ENCODE measurements at places on chromosomes 3 and 15. TPM values are rescaled to one million over a fixed set of nuclear protein-coding genes. Genes with fewer than 3 reads are reported as not detected.

DNA sequence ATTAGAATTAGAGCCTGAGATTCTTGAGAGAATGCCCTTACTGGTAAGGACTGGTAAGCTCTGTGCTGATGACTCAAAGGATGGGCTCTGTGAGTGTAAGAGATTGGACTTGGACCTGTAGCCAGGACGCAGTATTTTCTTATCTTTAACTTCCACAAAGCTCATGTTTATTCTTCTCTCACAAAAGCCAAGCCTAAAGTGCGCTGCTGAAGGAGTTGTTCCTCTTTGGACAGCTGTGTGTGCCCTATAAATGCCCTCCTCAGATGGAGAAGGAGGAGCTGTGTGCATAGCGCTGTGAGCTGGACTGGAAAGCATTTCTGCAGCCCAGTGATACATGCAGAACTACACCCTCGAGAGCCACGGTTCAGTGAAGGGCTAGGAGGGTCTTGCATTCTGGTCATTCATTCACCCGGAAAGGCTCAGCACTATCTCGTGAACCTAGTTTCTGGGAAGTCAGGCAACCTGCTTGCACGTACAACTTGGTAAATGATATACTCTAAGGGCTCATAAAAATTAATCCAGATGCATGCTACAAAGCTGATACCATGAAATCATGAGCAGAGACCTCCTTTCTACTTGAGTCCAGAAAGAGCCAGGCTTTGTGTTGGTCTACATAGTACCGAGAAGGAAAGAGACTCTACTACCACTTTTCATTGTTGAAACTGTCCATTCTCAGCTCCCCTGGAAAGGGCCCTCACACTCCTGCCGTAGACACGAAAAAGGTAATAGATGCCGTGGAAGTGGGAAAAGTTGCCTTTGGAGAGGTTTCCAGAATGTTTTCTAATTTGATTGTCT, 103.0 kb upstream of the TBL1XR1 start:
- H3K4me1 ChIP-seq = peaks cover 6% of the 10 kb centered on the region
- H3K27me3 ChIP-seq = no peaks in the 10 kb centered on the region
- no peak overlapping the region for H3K4me3 ChIP-seq
- DNase-seq = no peak
- H3K27ac ChIP-seq = no peak overlapping the region

DNA sequence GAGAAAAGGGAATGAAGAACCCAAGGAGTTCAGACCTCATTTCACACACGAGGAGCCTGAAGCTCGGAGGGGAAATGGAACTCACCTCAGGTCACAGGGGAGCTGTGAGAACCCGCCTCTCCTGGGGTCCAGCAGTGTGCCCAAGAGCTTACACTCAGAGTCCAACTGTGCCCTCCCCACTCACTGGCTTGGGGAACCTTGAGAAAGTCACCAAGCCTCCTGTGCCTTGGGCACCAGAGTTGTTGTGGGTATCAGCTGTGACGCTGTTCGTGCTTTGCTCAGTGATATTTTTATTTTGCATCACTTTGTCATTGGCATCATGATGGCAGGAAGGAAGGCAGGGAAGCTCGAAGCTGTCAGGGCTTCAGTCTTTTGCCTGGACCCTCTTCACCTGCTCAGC, 83.4 kb downstream of the TLE3 start:
- no peaks in the 10 kb centered on the region for H3K4me1 ChIP-seq
- H3K27me3 ChIP-seq = no peaks in the 10 kb centered on the region

DNA sequence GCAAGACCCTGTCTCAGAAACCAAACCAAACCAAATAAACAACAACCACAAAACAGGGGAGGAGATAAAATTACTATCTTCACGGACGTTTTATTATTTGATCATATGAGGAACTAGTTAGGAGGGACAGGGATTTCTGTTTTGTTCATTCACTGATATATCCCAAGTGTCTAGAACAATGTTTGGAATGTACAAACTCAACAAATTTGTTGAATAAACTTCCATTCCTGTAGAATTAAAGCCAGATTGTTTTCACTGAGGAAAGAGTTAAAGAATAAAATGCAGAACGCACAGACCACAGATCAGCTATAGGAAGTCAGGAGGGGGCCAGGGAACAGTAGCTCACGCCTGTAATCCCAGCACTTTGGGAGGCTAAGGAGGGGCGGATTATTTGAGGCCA, 6.5 kb upstream of the STRC start:
- H3K4me3 ChIP-seq = no peak overlapping the region
- H3K36me3 ChIP-seq = no peaks in the 10 kb centered on the region
- DNase-seq = no peak
- H3K4me1 ChIP-seq = no peaks in the 10 kb centered on the region
- H3K27ac ChIP-seq = no peak overlapping the region

GRCh38 chr3:195384952-195385351, 57.9 kb downstream of the ACAP2 start:
- H3K4me1 ChIP-seq = no peaks in the 10 kb centered on the region
- no peak for DNase-seq
- H3K36me3 ChIP-seq = no peaks in the 10 kb centered on the region
- H3K27ac ChIP-seq = no peak overlapping the region
- no peak overlapping the region for H3K4me3 ChIP-seq

DNA sequence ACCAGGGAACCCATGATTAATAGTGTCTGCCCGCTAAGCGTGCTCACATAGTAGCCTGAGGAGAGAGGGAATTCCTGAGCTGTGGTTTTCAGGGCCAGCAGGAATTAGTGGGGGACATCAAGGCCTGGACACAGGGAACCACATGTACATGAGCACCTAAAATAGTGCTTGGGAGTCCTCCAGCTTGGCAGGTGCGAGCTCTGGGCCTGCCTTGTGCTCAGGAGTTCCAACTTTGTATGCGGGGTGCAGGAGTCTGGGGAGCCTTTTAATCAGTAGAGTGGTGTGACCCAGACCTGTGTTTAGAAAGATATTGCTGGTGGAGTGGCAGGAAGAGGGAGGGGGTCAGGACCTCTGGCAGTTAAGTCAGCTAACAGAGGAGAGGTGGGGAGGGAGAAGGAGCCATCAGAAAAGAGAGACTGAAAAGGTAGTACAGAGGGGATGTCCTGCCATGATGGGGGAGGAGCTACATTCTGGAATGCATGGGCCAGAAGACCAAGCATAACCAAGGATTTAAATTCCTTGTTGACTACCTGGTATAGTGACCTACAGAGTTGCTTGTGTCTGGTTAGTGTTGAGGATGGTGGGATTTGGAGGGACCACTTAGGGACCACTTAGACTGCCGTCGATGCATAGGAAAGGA, 1.9 kb downstream of the DAG1 start:
- peaks cover 5% of the 10 kb centered on the region for H3K36me3 ChIP-seq
- peak; percentile 85 for DNase-seq
- H3K27me3 ChIP-seq = no peaks in the 10 kb centered on the region
- peaks cover 24% of the 10 kb centered on the region for H3K4me1 ChIP-seq
- peak overlapping the region; percentile 98 for H3K27ac ChIP-seq

Gene CCR3
- total RNA-seq = 0.49 TPM

- no peak overlapping the region for H3K27ac ChIP-seq
- no peak overlapping the region for H3K4me3 ChIP-seq
- H3K27me3 ChIP-seq = no peaks in the 10 kb centered on the region
- H3K36me3 ChIP-seq = peaks cover 7% of the 10 kb centered on the region
- no peak for DNase-seq
- H3K4me1 ChIP-seq = peaks cover 56% of the 10 kb centered on the region
Measured at GRCh38 chr3:20068512-20069177, 28.4 kb downstream of the KAT2B start.

DNA sequence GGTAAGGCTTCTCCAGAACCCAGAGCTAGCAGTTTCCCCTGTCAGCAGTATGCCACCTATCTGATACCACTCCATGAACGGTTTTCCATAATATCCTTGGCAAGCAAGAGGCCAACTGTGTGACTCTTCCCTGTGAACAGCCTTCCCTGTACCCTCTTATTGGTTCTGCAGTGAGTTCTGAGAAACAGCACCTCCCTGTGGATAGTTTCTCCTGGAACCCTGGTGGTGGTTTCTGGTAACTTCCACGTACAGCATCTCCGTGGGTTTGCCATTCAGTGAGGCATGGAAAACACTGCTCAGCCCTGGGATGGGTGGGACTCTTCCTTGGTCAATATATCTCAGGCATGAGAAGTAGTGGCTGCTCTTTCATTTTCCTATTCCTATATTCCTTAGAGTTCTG, 19.4 kb upstream of the SERPINI2 start:
- no peak for DNase-seq
- no peaks in the 10 kb centered on the region for H3K27me3 ChIP-seq
- H3K27ac ChIP-seq = no peak overlapping the region
- H3K36me3 ChIP-seq = no peaks in the 10 kb centered on the region
- H3K4me3 ChIP-seq = no peak overlapping the region

GRCh38 chr3:119862616-119863015, 80.7 kb downstream of the NR1I2 start:
- no peak overlapping the region for H3K4me3 ChIP-seq
- H3K4me1 ChIP-seq = peaks cover 3% of the 10 kb centered on the region
- DNase-seq = no peak
- peaks cover 3% of the 10 kb centered on the region for H3K36me3 ChIP-seq
- H3K27ac ChIP-seq = no peak overlapping the region
- H3K27me3 ChIP-seq = no peaks in the 10 kb centered on the region

DNA sequence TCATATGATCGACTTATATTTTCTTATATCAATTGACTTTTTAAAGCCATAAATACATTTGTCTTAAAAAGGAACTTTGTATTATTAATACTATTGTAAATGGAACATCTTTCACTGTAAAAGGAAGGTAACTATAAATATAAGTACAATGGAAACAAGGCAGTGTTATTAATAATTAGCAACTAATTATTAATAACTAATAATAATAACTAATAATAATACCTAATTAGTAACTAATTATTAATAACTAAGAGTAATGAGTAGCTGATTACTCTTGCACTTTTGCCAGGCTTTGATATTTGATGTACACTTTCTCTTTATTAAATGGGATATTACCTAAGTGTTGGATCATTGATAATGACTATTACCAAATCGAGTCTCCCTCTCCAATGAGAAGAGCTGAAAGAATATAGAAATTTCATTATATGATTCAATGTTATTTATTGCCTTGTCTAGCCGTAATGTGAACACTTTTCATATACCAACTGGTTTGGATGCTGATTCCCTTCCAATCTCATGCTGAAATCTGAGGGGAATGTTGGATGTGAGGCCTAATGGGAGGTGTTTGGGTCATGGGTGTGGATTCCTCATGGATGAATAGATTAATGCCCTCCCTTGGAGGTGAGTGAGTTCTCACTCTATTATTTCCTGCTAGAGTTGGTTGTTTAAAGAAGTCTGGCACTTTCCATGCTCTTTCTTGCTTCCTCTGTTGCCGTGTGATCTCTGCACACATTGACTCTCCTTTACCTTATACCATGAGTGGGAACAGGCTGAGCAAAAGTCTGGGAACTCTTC, 202.1 kb upstream of the ZBTB20 start:
- H3K4me3 ChIP-seq = no peak overlapping the region
- no peak overlapping the region for H3K27ac ChIP-seq
- no peaks in the 10 kb centered on the region for H3K4me1 ChIP-seq

DNA sequence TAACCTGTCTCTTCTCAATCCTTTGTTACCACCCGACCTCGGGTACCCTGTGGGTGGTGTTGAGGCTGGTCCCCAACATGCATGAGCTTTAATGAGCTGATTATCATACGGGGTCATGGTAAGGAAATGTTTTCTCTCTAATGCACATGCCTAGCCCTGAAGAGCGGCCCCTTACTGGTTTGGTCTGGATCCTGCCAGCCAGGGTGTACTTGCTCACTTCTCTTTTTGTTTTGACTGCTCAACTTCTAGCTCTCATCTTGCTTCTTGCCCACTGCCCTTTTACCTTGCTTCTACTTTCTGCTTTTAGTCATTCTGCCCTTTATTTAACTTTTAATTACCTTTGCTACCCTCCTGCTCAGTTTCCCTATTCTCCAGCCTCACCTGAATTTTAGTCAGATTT, 44.3 kb upstream of the ACAD9 start:
- no peaks in the 10 kb centered on the region for H3K36me3 ChIP-seq
- no peaks in the 10 kb centered on the region for H3K27me3 ChIP-seq
- no peak for DNase-seq
- H3K4me3 ChIP-seq = no peak overlapping the region
- H3K4me1 ChIP-seq = no peaks in the 10 kb centered on the region
- no peak overlapping the region for H3K27ac ChIP-seq

- no peaks in the 10 kb centered on the region for H3K27me3 ChIP-seq
- H3K4me3 ChIP-seq = no peak overlapping the region
- no peak for DNase-seq
Measured at GRCh38 chr15:51243774-51244173, 94.6 kb downstream of the CYP19A1 start.

GRCh38 chr3:171850960-171851659, 8.0 kb downstream of the TMEM212 start:
- DNase-seq = no peak
- H3K4me1 ChIP-seq = no peaks in the 10 kb centered on the region
- H3K36me3 ChIP-seq = no peaks in the 10 kb centered on the region
- no peak overlapping the region for H3K27ac ChIP-seq
- no peaks in the 10 kb centered on the region for H3K27me3 ChIP-seq

Gene ARL14
- not detected for total RNA-seq

DNA sequence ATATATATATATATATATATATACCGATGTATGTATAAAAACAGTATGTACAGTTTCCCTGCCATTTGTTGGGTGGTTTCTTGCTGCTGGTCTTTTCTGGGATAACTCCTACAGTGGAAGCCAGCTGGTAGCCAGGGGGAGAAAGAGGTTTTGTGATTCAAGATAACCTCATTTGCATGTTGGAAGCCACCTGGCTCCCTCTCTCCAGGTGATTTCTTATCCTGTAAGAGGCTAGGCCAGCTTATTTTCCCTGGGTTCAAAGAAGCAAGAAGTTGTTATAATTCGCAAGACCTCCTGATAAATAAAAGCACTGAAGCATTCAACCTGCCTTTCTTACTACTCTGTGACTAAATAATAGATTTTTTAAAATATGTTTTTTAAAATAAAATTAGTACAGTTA, 443.3 kb downstream of the VGLL3 start:
- no peaks in the 10 kb centered on the region for H3K27me3 ChIP-seq
- no peak overlapping the region for H3K4me3 ChIP-seq
- no peaks in the 10 kb centered on the region for H3K36me3 ChIP-seq
- no peaks in the 10 kb centered on the region for H3K4me1 ChIP-seq
- DNase-seq = no peak
- no peak overlapping the region for H3K27ac ChIP-seq

GRCh38 chr3:88312256-88312655, 162.5 kb downstream of the C3orf38 start:
- H3K27ac ChIP-seq = no peak overlapping the region
- H3K27me3 ChIP-seq = no peaks in the 10 kb centered on the region
- H3K4me3 ChIP-seq = no peak overlapping the region

DNA sequence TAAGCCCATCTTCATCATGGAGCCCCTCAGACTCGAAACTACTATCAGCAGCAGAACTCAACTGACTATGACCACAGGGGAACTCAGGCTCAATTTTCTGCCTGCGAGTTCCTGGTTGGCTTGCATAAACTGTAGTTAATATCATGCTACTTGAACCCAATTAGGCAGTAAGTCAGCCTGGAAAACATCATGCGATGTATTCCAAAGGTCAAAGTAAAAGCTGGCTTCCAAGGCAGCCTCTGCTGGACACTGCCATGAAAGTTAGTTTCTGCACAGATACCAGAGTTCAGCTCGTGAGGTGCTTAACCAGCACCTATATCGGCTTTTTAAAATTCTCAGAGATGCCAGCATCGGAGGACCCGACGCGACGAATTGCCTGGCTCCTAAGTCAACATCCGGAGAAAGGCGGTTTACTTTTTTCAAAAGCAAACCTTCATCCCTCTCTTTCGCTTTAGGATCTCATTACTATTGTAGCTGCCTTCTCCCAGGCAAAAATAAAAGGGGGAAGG, 3.8 kb downstream of the ANP32A start:
- peak overlapping the region; percentile 86 for H3K4me3 ChIP-seq
- peaks cover 47% of the 10 kb centered on the region for H3K4me1 ChIP-seq
- H3K27me3 ChIP-seq = no peaks in the 10 kb centered on the region
- no peak for DNase-seq
- no peaks in the 10 kb centered on the region for H3K36me3 ChIP-seq
- H3K27ac ChIP-seq = peak overlapping the region; percentile 99

Gene TTLL3
- total RNA-seq = 6.4 TPM

All from psoas muscle (tissue), 8 donors.